ENCODE measurements at places on chromosomes 16 and 17.

DNA sequence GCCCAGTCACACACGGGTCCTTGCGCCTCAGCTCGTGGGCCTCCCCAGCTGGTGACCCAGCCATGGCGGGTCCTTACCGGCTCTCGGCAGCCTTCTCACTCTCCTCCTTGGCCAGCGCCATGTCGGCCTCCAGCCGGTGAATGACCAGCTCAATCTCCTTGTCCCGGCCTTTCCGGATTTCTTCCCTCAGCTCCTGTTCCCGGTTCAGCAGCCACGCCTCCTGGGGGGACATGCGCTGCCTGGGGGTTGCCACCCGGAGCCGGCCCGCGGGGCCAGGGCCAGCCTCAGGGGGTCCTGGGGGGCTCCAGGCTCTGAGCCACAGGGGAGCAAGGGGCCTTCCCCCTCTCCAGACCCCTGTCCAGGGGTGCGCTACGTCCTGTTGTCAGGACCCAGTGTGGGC lies 25.1 kb upstream of the AATK start:
- DNase-seq: no peak

- DNase-seq: no peak
Measured at GRCh38 chr17:38552343-38552742, 53.4 kb downstream of the SRCIN1 start.

DNA sequence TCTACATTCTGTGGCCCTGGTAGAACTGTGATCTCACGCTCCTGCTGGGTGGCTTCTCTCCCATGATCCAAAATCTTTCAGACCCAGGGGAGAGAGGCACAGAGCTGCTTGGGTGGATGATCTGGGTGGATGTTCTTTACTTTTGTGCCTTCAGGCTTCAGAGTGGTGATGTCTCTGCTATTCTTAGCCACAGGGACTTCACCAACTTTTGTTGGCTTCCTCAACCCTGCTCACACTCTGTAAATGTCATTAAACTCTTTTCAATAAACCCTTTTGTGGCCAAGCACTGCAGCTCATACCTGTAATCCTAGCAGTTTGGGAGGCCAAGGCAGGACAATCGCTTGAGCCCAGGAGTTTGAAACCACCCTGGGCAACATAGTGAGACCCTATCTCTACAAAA lies 7.6 kb downstream of the CLEC10A start:
- DNase-seq: no peak

- no peak for DNase-seq
Measured at GRCh38 chr17:63358111-63358839, 87.8 kb downstream of the CYB561 start.

DNA sequence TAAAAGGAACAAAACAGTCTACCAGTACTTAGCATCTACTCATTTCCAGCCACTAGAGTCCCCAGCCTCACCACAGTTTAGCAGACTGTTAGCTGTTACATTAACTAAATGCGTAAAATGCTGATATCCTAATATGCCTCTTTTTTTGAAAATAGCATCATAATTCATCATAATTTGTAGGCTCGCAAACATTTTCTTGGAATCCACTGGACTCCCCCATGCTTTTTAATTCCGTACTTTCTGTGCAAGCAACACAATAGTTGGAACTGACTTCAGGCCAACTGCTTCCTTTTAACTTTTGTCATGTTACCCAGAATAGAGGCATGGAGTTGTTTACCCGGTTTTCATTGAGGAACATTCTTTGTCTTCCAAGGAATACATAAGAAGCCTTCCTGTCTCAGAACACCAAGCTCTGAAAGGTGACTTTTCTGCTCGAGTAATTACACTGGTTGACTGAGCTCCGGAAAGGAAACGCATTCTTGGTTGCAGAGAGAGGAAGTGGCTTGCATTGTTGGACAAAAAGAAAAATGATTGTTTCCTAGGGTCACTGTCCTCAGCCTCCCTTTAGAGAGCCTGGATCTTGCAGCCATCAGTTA lies 30.9 kb upstream of the SEC14L1 start:
- no peak for DNase-seq

DNA sequence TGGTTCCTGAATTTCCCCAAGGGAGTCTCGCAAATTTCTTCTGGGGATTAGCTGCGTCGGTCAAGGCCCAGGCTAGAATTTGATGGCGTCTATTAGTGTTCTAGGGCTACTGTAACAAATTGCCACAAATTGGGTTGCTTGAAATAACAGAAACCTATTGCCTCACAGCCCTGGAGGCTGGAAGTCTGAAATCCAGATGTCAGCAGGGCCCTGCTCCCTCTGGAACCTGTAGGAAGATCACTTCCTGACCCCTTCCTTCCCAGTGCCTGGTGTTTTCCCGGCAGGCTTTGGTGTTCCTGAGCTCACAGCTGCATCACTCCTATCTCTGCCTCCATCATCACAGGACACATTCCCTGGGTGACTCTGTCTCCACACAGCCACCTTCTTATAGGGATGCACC lies 24.4 kb downstream of the DHRS7C start:
- DNase-seq: no peak

- DNase-seq: no peak
Measured at GRCh38 chr16:88377961-88378360, 4.8 kb upstream of the ZNF469 start.

- no peak for DNase-seq
Measured at GRCh38 chr16:65523283-65523944, 401.6 kb upstream of the CDH11 start.

- DNase-seq: no peak
Measured at GRCh38 chr16:75541236-75541635, 5.3 kb upstream of the CHST5 start.

DNA sequence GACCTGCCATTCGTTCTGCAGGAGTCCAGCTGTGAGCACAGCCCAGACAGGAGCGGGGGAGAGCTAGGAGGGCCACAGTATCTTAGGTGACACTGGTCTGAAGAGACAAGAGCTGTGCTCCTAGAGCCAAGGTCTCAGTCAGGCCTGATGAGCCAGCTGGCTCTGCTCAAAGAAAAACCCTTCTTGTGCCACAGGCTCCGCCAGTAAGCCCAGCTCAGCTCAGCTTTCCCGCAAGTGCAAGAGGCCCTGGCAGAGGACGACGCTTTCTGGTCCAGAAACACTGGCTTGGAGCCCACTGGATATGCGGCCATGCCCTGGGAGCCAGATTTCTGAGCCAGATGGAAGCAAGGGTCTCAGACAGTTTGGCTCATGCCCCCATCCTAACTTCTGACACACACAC lies 23.9 kb downstream of the PEMT start:
- no peak for DNase-seq

DNA sequence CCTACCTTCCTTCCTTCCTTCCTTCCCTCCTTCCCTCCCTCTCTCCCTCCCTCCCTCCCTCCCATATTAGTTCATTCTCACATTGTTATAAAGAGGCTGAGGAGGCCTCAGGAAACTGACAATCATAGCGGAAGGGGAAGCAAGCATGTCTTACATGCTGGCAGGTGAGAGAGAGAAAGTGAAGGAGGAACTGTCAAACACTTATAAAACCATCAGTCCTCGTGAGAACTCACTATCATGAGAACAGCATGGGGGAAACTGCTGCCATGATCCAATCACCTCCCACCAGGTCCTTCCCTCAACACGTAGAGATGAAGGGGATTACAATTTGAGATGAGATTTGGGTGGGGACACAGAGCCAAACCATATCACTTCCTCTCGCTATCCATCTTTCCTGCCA lies 281.6 kb upstream of the FOXF1 start:
- DNase-seq: no peak

GRCh38 chr16:30654856-30655255 lies 3.4 kb upstream of the FBRS start:
- no peak for DNase-seq

DNA sequence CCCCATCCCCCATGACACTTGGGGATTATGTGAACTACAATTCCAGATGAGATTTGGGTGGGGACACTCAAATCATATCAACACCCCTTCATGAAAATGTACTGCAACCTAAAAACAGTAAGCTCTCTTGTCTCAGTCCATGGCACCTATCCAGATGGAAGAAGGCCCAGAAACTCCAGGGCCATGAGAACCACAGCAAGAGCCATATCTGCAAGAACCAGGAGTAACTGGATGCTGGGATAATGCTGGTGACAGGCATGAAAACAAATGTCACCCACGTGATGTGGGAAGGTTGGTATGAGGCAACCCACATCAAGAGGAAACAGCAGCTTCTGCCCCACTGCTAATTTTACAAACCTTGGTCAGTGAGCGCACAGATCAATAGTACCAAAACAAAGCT lies 400.1 kb upstream of the ERCC4 start:
- peak; percentile 52 for DNase-seq

GRCh38 chr16:11689031-11689840 lies 21.0 kb downstream of the SNN start:
- no peak for DNase-seq

GRCh38 chr17:60330731-60331130 lies 61.2 kb downstream of the USP32 start:
- DNase-seq: no peak

DNA sequence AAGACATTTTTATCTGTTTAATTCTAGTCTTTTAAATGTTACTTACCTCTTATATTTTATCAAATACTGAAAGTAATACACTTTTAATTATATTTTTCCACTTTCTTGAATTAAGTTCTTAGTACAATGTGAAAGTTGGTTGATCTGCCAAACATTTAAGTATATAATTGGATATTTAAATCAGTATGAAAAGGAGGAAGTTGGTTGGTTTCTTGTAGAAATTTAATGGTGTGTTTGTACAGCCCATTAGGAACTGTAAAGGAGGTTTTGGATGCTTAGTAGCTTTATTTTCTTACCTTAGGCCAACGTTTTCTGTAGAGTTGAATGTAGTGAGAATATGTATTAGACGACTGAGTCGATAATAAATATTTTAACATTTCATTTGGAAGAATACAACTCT lies 5.4 kb downstream of the NFATC3 start:
- no peak for DNase-seq

DNA sequence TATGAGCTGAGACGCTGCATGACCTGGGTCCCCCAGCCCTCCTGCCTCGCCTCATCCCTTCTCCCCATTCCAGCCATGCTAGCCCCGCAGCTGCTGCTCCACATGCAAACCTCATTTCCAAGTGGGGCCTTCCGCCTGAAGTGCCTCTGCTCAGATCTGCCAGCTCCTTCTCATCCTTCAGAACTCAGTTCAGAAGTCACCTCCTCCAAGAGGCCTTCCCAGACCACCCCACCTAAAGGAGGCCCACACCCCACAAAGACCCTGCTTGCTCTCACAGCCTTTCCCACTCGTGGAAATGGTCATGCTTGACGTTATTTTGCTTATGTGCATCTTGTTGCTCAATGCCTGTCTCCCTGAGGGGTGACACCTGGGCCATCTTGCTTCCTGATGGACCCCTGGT lies 58.7 kb downstream of the RMI2 start:
- no peak for DNase-seq

DNA sequence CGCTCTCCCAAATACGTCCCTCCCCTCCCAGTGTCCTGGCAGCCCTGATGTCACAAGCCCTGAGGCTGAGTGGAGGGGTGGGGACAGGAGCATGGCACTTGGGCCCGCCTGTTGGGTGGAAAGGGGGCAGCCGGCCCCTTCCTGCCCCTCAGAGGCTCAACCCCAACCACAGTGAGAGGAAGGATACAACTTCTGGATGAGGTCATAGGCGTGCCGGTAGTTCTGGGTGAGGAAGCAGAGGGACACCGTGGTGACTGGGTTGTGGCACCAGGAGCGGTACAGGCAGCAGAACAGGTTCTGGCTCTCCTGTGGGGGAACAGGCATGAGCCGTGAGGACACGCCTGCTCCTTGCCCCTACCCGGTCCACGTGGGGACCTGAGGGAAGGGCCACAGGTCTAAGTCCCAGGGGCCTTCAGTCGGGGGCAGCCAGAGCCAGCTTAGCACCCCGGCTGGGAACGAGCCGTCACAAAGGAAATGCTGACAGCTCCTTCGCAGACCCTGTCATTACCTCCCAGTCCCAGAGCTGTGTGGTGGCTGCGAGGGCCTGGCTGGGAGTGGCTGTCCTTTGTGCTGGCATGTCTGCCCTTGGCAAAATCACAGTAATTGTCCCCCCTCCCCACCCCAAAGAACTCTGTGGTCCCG lies 11.2 kb upstream of the MTSS2 start:
- DNase-seq: no peak

DNA sequence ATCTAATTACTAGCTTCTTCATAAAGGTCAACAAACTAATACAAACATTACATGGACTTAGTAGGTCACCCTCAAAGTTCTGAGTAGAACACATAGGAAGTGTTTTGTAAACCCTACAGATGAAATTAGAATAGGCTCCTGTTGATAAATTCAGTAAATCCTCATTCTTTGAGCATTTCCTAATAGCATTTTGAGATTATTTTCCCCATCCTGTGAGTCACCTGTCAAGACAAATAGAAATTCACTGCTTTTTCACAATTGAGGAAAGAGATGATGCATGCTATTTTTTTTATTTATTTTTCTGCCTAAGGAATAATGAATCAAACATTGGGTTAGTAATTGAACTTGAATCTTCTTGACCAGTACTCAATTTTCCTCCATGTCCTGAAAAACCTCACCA lies 666.7 kb upstream of the GOT2 start:
- DNase-seq: no peak

GRCh38 chr17:82887255-82888164 lies 47.7 kb upstream of the ZNF750 start:
- no peak for DNase-seq

DNA sequence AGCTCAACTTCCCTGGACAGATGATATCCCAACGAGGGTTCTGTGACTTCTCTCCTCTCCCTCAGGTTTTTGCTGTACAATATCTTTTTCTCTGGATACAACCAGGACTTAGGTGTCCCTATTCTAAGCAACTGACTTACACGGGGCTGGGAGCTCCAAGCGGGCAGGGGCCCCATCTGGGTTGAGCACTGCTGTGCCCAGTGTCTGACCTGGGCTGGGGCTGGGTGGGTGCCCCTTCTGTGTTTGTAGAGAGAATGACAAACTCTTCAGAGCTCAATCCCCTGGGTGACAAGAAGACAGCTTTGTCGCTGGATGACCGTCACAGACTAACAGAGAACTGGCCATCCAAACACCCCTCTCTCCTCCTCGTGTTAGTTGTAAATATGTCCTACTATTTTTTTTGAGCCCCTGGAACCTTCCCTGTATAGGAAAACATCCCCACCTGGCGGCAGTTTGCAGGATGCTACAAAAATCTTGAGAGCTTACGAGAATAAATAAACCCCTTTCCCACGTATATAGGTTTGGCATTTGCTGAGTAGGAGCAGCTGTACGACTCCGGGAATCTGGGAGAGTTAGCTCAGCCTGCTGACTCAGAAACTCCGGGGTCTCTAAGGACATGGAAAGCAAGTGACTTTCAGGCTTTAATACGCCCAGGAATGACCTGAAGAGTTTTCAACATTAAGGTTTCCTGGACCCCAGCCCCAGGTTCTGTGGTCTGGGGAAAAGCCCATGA lies 23.7 kb upstream of the RCVRN start:
- no peak for DNase-seq
